ENCODE measurements at places on chromosomes 13 and 19.
A peak's percentile ranks its signal among the peaks of the same experiment; 100 is the strongest.

GRCh38 chr19:11465600-11465999 is 15.2 kb downstream of the ELAVL3 start:
- no peak for DNase-seq

DNA sequence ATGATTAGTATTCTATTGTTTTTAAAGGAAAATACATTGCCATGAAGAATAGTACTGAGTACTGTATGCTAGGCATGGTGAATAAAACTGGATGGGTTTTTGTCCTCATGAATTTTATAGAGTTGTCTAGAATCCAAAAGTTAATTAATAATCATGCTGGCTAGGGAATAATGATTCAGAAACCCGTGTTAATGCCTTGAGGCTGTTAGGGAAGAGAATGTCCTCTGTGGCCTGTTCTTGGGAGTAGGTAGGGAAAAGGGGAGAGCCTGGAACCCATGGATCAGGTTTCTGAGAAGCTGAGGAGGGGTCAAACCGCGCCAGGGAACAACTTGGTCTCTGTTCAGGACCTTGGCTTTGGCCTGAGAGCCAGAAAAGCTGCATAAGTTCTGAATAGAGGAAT is 1376.3 kb upstream of the SLC10A2 start:
- no peak for DNase-seq

DNA sequence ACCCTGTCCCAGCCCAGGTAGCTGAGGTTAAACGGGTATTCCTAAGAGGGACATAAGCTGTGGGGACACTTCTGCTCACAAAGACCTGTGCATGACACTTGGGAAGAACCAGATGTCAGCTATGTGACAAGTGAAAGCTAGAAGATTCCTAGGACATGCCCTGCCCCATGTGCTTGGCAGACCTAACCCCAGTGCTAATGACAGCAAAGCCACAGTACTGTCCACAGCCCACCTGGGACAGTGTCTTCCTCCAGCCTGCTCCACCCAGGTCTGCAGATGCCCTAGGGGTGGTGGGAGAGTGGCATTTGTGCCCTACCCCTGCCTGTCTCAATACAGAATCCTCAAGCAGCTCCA is 18.4 kb upstream of the EPHX3 start:
- no peak for DNase-seq

- peak; percentile 13 for DNase-seq
Measured at GRCh38 chr13:34256236-34256635, 438.3 kb downstream of the RFC3 start.

DNA sequence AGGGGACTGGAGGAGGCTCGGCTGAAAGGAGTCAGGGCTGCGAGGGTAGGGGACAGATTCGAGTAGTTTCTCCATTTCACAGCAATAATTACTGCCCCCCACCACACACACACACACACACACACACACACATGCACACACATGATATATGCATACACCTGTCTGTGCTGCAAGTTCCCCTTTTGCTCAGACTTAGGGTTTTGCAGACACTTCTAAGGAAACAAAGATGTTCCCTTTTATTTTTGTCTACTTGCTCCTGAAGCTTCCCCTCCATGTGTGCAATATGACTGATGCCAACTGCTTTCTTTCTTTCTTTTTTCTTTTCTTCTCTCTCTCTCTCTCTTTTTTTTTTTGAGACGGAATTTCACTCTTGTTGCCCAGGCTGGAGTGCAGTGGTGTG is 13.4 kb downstream of the MBD3L2B start:
- peak; percentile 43 for DNase-seq

GRCh38 chr19:40178756-40179155 is 12.5 kb upstream of the MAP3K10 start:
- DNase-seq = no peak

GRCh38 chr13:79373916-79374315 is 32.1 kb downstream of the RBM26 start:
- DNase-seq = no peak

- DNase-seq = no peak
Measured at GRCh38 chr13:84528408-84529070, 646.3 kb upstream of the SLITRK1 start.

DNA sequence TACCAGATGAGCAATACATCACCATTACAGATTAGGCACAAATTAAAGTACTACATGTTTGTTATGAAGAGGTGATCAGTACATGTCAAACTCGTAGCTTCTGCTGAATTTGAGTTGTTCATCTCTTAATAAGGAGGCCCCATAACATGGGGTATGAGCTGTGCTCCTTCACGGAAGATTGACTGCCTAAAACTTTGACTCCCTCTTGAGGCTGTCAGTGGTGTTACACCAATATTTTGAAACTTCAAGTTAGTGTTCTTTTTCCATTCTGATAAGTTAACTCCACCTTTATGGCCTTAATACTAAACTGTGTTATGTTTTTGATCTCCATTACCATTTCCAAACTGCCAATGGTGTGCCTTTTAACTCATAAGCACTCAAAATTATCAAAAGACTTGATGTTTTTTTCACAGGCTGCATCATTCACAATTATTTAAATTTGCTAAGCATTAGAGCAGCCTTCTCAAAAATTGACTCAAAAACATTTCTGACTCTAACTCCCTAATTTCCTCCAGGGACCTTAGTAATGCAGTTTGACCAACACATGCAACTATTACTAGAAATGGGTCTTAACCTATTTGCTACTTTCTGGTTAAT is 1591.5 kb downstream of the PCDH9 start:
- peak; percentile 79 for DNase-seq

DNA sequence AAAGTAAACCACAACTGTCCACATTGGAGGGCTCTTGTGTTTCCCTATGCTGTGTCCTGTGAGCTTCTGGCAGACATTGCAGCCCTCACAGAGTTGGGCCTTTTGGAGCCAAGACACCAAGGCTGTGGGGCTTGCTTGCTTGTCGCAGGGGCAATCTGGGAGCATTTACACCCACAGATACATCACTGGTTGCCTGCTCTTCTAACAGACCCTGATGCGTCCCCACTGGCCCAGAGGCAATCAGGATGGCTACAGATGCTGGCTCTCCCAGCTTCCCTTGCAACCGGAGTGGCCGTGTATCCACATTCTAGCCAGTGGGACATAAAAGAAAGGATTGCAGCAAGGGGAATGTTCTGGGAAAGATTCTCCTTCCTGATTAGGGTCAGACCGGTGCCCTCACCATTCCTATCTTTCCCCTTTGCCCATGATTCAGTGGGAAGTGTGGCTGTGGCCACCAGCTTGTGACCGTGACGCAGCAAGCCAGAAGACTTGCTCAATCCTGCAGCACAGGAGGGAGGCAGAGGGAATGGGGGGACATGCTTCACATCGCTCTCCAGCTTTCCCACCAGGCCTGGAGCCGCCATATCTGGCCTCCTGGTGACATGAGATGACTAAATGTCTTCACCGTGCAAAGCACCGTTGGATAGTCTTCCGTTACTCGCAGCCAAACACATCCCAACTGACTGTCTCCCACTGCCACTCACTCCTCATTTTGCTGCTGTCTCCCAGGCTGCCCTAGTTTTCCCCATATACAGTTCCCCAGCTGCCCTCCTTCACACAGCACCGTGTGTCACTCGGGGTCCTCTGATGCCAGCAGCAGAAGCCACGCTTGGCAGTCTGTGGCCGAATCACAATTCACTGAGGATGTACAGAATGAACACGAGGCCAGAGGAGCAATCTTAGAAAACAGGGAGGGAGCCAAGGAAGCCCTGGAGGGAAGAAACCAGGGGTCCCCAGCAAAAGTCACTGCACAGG is 151.0 kb downstream of the DPF1 start:
- DNase-seq = no peak

DNA sequence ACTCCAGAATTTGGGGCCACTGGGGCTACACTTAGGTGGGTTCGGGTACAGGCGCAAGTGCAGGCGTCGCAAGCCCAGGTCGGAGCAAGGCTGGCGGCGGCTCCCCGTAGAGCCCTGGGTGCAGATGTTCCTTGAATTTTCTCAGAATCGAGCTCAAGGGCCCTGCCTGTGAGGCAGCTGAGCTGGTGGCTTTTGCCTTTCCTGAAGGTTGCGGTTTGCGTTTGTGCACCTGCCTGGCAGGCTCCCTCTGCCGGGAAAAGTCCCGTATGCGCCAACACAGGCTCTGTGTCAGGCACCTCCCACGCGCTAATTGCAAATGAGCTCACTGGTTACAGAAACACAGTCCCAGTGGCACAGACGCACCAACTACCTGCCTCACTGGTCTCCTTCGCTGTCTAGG is 5.9 kb downstream of the DOHH start:
- no peak for DNase-seq

GRCh38 chr13:43805071-43805468 is 18.3 kb upstream of the ENOX1 start:
- no peak for DNase-seq

GRCh38 chr13:42686165-42686564 is 95.2 kb upstream of the FAM216B start:
- no peak for DNase-seq

DNA sequence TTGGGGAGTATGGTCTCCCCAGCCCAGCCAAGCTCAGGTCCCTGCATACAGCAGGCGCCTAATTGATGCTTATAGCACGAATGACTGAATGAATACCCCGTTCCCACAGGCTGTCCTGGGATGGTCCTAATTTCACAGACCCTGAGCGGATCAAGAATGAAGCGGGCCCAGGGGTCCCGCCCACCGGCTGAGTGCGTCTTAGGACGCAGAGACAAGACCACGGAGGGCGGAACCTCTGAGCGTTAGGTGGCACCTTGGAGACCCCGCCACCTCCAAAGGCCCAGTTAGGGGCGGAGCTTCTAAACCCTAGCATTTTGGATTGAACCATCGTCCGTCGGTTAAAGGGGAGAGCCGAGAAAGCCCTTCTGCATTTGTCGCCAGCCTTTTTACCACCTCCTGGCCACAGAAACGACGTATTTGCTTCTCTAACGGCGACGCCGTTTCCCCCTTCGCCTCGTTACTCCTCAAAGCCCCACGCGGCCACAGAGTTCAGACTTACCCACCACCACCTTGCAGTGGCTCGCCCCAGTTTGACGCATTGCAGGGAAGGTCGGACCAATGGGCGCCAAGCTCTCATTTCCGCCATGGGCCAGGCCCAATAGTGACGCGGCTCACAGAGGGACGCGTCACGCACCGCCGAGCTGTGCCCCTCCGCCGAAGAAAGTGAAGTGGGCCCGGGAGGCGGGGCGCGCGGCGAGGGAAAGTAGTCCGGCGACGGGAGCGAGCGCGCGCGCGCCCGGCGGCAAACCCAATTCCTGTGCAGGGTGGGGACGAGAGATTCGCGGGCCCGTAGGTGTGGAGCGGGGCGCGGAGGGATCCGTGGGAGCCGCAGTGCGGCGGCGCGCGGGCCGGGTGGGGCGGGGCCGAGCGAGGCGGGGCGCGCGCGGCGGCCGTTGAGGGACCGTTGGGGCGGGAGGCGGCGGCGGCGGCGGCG is 479 bp upstream of the CALM3 start:
- peak; percentile 98 for DNase-seq

DNA sequence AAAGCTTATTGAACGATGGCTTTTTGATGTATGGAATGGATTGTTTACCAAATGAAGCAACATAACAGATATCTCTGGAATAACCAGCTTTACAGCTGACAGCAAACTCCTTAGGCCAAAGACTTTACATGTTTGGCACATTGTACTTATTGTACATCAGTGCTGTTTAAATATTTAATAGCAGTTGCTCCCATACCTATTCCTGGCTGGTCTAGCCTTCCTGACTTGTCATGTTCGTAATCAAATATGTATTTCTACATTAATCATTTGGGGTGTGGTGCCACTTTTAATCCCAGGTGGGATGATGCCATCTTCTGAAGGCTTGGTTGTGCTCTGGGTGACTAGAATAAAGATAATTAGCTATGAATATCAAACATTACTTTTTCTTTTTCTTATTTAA is 67.4 kb upstream of the FRY start:
- no peak for DNase-seq

DNA sequence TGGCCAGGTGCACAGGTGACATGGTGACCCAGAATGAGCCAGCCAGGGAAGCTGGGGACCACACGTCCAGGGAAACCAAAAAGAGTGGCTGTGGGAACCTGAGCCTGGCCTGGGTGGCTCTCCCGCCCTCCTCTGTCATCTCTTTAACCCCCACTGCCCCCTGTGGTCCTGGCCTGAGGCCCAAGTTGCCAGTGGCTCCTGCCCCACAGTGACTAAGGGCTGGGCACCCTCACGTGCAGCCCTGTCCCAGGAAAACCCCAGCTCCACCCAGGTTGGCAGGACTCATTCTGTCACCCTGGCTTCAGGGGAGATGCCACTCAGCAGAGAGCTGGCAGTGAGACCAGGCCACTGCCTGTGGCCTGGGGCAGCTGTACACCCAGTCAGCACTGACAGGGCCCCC is 30.6 kb upstream of the ISYNA1 start:
- no peak for DNase-seq

DNA sequence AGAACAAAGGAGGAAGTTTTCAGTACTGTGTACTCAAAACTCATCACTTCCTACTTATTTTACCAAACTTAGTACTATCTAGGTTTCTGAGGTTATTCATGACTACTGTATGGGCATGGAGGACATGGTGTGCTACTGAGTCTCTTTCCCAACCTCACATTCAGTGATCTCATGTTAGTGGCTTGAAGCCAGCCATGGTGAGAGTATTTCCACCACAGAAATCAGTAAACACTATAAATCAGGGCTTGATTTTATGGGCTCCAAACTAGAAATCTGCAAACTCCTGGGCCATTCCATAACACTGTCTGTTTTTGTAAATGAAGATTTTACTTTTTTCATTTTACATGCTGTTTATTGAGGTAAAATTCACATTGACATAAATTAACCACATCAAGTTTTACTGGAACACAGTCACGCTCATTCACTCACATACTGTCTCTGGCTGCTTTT is 19.7 kb downstream of the MED26 start:
- peak; percentile 79 for DNase-seq

Measured in hematopoietic multipotent progenitor cell treated with erythropoietin and hydrocortisone succinate and interleukin-3 and kit ligand, for 4 days (in vitro differentiated cells).